ENCODE measurements at places on chromosomes 5 and 9.

DNA sequence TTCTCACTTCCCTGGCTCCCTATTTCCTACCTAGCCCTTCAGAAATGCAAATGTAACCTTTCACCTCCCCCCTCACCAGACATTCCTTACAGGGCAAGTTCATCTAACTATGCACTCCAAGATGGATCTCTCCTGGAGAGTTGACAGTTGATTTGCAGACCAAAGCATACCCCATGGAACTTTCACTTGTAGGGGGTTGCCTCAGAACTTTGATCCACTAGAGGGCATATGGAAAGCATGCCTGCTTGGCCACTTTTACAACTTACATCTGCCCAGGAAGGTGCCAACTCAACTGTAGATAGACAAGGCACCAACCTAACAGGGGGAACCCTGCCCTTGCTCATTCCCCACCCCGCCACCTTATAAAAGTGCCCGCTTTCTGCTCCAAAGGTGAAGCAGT, 187.8 kb downstream of the NXNL2 start:
- no peak for DNase-seq

DNA sequence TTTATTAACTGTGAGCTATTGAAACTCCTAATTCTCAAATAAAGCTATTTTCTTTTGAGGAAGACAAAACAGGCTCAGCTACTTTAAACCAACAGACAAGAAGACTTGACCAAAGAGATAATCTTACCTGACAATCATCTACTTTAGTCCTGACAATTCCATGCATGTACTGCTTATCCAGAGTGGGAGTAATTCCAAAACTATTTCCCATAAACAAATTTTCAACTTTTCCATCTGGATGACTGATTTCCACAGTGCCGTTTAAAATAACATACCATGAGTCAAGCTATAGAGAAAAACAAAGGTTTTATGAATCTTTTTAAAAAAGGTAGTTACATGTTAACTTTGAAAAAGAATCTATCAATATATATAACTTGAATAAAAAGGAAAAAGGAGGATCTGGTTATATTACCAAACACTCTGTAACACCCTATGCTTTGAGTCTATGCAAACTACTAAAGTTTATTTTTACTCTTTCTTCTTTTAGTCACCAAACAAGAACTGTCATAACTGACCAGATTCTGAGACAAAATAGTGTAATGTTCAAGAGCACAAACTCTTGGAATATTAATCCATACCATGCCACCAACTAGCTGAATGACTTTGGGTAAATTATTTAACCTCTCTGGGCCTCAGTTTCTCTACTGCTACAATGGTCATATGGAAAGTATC, 129.7 kb downstream of the RAPGEF6 start:
- DNase-seq, result no peak

- DNase-seq, result no peak
These were observed at the start of gene GLIPR2 for GRCh38 chr9:36136272-36136893. TSS of gene GLIPR2 (plus strand) at chr9:36136733. CDS start at chr9:36136779, 46 bp downstream.

DNA sequence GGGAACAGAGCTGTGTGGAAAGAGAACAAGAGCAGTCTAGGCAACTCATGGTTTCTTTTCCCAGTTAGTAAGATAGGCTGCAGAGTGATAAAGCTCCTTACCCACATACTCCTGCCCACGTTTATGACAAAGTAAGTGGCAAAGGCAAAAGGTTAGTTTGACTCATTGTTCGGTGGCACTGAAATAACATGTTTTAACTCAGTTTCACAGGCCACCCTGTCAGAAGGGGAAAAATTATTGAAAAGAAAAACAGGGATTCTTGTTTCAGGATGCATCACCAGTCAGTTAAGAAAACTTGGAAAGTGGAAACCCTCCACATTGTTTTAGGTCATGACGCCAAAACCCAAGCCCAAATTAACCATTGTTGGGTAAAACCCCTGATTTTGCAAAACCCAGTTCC, 22.3 kb upstream of the DAB2 start:
- no peak for DNase-seq

DNA sequence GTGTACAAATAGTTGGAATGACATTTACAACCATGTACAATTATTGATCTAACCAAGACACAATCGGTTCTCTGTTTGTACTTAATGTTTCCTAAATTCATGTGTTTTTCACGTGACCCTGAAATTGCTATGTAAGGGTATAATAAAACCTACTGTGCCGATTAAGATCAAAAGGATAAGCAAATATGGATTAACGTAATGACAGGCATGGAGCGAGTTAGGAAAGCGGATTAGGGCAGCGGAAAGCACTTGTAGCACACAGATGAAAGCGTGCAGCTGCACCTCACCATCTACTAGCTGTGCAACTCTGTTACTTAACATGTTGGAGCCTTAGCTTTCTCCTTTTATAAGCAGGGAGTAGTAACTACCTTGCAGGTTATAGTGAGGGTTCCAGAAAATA, 38.3 kb upstream of the ZFYVE16 start:
- peak; percentile 76 for DNase-seq

- no peak for DNase-seq
These were observed 575.8 kb upstream of the CLINT1 start for GRCh38 chr5:158434749-158435148.

- DNase-seq, result no peak
These were observed 969 bp downstream of the CLK4 start for GRCh38 chr5:178625679-178626483.

GRCh38 chr9:108033976-108034964, 544.7 kb upstream of the KLF4 start:
- DNase-seq, result no peak

DNA sequence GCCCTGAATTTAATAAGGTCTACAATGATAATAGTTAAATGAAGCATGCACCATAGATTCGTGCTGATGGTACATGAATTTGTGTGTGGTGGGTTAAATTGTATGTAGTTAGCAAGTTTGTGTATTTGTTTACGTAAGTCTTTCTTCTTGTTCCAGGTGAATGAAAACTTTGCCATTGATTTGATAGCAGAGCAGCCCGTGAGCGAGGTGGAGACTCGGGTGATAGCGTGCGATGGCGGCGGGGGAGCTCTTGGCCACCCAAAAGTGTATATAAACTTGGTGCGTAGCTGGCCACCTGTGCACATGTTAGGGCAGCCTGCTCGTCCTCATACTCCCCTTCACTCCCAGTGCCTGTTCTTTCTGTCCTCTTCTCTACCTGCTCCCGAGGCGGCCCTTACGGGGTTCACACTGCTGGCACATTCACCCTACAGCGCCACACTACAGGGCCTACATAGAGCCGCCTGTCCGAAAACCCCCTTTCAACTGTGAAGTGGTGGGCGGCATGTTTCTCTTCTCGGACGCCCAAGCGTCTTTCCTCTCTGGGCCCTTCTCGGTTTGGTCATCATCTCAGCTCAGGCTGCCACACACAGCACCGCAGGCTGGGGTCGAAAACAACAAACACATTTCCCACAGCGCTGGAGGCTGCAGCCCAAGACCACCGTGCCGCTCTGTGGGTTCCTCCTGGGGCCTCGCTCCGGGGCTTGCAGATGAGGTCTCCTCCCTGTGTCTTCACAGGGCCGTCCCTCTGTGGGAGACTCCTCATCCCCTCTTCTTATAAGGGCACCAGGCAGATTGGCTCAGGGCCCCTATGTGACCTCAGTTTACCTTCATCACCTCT, 13.2 kb downstream of the NDUFS6 start:
- no peak for DNase-seq

DNA sequence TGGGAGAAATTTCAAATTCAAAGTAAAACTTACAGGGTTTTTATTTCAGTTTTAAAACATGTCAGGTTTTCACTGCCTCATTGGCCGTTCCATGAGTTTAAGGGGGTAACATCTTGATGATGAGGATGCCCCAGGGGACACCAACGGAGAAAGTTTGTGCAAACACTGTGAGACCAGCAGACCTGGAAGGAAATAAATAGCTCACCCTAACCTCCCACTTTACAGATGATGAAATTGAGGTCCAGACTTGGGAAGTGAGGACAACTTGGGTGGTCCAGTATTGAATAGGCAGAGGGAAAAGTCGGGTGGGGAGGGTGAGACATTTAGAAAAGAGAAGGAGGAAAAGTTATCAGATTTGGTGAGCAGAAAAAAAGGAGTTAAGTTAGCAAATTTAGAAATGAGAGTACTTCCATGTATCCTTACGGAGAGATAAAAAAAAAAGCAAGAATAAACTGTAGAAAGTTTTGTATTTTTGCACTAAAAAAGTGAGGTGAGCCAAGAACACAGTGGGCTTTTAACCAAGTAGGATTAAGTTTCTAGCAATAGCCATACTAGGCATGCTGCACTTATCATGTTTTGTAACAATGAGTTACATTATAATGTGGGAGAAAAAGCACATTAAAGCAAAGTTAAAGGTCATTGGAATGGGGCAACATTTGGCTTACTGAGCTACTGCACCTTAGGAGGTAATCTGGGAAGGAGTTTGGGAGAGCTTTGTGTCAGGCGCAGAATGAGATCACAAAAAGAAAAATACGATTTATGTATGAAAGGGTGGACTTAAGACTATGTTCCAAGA, 125.1 kb downstream of the GAS1 start:
- no peak for DNase-seq

- no peak for DNase-seq
These were observed 4.1 kb downstream of the KIF4B start for GRCh38 chr5:155017610-155018009.

GRCh38 chr5:80246995-80247729, 8.7 kb downstream of the SERINC5 start:
- DNase-seq, result peak; percentile 25

GRCh38 chr9:27888661-27889295, 315.5 kb upstream of the C9orf72 start:
- no peak for DNase-seq

DNA sequence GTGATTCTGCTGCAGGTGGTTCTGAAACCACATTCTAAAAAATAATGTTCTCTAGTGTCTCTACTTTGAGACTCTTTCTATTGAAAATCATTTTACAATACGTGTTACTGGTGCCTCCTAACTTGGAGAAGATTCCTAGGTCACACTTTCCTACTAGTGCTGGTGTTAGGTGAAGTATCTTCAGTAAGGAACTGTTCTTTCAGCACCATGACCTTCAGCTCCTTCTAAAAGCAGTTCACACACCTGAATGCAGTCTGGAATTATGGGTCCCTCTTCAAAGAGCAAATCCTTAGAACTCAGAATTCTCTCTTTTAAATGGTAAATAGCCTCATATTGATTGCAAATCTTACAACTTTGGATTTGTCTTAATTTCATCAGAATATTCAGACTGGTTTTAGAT, 10.6 kb upstream of the DPYSL3 start:
- DNase-seq, result no peak

GRCh38 chr5:76547242-76547890, 75.8 kb downstream of the F2RL2 start:
- no peak for DNase-seq

DNA sequence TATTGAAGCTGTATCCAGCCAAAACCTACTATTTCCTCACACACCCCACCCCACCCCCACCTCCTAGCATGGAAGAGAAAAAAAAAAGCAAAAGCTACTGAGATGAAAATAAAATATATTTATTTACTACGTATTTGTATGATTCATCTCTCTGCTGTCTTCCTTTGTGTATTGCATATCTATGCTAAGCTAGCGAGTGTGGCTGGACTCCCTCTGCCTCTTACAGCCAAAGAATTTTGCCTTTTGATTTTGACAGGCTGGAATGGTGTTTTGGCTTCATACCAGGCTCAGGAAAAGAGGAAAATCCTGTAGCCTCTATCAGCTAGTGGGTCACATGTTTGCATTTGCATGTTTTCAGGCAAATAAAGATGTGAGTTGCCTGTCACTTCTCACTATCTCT, 2.2 kb downstream of the ABLIM3 start:
- no peak for DNase-seq

DNA sequence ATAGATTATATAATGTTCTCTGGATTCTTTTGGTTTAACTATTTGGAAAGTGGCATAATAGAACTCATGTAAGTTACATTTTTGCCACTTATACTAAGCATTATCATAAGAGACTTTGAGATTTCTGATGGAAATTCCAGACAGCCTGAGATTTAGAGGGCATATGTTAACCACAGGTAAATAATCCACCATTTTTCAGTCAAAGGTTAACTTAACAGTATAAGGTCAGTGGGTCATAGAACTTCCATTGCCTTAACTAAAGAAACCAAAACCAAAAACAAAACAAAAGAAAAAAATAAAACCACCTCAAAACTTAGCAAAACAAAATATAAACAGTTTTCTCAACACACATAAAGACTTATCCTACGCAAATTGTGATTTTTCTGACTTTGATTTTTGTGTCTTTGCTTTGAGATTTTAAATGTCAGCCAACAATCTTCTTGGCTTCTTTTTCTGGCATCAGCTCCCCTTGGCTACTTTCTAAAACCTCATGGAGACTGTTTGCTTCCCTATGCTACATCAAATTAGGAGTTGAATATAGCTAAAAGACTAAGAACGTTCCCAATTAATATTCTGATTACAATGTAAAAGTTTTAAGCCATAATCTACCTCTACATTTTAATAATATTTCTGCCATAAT, 430.1 kb upstream of the DAB2 start:
- no peak for DNase-seq

DNA sequence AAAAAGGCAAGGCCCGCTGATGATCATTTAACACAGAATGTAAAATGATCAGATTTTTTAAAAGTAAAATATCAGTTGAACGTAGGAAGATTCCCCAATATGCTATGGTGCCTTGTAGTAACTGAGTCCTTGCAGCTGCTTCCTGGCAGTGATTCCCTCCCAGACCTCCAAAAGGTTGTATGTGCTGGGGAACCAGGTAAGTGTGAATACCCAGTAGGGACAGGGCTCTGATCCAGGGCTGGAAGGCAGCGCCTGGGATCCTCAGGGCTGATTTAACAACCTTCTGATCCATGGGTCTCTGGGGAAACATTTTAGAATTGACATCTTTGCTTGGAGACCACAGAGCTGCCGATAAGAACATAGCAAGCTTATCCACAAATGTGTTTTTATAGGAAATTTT, 76.7 kb upstream of the IL6ST start:
- no peak for DNase-seq

GRCh38 chr9:27157736-27158135, 48.7 kb downstream of the TEK start:
- no peak for DNase-seq

GRCh38 chr5:1431021-1431811, 14.0 kb downstream of the SLC6A3 start:
- DNase-seq, result no peak

DNA sequence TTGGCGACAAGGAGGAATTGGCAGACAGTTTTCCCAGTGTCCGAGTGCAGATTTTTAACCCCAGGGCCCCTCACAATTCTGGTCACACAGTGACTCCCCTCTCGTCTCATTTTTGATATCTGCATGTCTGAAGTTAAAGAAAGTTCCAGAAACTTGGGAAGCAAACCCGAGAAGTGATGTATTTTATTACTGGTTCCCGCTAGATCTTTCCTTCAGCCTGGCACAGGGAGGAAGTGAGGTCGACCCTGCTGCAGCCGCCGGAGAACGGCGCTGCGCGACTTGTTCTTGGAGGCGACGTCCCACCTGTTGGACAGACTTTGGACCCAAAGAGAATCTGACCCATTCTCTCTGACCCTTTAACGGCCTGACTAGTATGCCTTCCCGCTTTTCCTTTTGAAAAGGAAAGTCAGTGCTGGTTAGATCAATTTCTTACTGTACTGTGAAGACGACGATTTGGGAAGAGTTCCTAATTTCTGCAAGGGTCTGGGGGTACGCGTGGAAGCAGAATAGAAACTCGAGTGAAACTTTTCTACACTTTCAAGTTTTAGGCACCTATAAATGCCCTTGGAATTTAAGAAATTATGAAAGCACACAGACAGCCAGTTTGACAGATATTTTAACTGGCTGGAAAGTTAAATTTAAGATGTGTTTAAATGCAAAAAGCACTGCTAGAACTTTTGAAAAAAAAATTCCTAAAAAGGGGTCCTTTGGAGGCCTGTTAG, 744 bp downstream of the OTULIN start:
- no peak for DNase-seq

- peak; percentile 56 for DNase-seq
These were observed 12.8 kb upstream of the PDZD2 start for GRCh38 chr5:31626156-31626555.

- no peak for DNase-seq
These were observed 23.5 kb upstream of the SUSD1 start for GRCh38 chr9:112198646-112199045.
